ENCODE measurements at places on chromosomes 6 and 20.
A peak's percentile ranks its signal among the peaks of the same experiment; 100 is the strongest.

DNA sequence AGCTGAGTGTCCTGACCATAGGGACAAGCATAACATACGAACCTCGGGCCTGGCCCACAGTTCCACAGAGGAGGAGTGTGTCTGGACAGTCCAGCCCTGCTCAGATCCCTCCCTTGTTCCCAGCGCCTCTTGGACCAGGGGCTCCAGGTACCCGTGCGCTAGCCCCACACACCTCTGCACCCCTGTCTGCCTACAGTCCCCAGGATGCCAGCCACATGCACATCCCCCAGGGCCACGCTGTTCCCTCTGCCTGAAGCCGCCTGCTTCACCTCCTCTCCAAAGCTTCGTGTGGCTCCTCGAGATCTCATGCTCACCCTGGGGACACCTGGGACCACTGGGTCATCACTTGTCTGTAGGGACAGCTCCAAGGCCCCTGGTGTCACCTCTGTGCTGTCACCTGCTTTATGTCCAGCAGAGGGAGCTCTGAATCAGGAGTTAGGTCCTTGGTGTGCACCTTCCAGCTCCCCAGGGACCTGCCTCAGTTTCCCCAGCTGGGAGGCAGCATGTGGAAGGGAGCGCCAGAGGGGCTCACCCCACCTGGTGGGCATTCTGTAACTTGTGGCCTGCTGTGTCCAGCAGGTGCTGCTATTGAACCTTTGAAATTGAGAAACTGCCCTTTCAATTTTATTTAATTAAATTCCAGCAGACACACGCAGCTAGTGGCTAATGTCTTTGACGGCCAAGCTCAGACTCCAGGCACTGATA is 7.3 kb upstream of the YTHDF1 start:
- DNase-seq = peak; percentile 19

DNA sequence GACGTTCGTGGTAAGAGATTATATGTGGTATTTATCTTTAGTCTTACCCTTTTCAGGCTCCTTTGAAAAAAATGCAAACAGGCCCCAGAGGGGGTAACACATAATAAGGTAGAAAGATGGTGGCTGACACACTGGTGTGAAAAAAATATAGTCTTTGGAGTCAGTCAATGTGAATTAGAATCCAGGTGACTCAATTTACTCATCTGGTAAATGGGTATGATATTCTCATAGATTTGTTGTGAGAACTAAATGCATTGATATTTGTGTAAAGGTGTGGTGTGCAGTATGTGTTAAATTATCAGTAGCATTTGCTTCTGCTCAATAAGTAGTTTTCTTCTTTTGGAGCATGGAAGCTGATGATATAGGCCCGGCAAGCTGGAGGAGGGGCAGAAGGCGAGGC is 25.7 kb downstream of the CD83 start:
- no peak for DNase-seq

- DNase-seq = no peak
Observed at GRCh38 chr6:3090013-3090412, 21.7 kb downstream of the RIPK1 start.

- no peak for DNase-seq
Observed at GRCh38 chr6:149033454-149033853, 284.1 kb upstream of the TAB2 start.

DNA sequence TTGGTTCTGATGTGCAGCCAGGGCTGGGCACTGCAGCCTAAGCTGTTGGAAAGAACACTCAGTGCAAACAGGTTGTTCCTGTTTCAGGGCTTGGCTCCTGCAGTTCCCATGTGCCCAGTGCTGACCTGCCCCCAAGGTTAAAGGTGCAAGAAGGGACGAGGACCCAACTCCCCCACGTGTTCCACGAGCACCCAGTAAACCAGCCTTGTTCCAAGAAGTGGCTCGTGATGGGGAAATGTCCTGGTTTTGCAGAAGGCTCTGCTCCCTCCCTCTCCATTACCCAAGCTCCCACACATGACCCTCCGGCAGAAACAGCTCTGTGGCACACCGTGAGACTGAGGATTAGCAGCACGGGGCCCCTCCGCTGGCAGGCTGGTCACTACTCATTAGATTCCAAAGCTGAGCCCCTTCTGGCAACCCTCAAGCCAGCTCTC is 9.4 kb downstream of the ACSS1 start:
- DNase-seq = no peak

- DNase-seq = no peak
Observed at GRCh38 chr20:2137552-2138201, 36.0 kb downstream of the STK35 start.

- no peak for DNase-seq
Observed at GRCh38 chr6:157233156-157233555, 90.2 kb downstream of the TMEM242 start.

- no peak for DNase-seq
Observed at GRCh38 chr6:125983246-125983945, 2.9 kb upstream of the TRMT11 start.

GRCh38 chr6:1596088-1596852 is 13.4 kb upstream of the FOXC1 start:
- peak; percentile 59 for DNase-seq

DNA sequence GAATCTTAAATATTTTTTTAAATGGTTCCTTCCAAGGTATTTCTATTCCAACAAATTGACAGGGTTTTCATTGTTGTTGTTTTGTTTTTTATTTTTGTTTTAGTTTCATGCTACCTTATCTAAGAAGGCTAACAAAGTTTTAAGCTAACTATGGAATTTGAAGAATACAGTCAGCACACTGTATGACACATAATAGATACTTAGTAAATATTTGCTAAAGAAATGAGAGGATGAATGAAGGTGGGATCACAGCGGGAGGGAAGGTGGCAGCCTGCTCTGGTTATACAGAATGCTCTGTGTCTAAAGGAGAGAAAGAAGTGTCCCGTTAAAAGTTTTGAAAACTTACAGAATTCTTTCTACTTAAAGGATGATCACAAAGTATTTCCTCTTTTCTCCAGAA is 43.7 kb upstream of the DST start:
- DNase-seq = no peak

DNA sequence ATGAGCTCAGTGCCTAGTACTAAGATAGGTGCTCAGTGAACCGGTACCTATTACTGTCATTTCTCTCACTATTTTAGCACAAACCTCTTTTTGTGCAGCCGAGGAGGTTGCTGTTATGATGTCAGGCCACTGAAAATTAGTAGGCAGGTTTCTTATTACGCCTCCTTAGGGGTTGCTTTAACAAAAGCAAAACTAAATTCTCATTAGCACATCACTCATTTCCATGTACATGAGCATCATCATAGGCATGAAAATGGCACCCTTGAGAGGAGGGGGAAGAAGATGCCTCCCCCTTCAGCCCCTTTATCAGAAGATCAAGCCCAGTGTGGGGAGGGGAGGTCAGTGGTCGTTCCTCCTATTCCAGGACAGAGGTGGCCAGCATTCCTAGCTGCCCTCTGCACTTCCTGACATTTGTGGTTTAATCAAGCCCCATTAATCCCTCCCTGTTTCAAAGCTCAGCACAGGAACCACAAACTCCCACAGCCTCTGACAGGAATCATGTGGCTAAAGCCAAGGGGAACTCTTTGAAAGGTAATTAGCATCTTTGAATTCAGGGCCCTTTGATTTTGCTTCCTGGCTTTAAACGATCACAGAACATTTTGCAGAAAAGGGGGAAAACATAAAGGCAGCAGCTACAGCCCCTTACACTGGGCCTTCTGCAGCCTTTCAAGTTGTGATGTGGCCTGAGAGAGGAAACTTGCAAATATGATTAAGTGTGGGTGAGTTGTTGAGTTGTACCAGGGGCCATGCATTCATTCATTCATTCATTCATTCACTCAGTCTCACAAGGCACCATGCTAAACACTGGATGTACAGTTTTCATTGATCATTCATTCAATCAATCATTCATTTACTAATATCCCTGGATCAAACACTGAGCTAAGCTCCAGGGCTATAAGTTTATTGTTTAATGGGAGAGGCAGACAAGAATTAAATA is 31.9 kb upstream of the PSMF1 start:
- DNase-seq = no peak

- no peak for DNase-seq
Observed at GRCh38 chr6:42509765-42510164, 54.1 kb upstream of the UBR2 start.

GRCh38 chr6:100803264-100804045 is 77.7 kb downstream of the ASCC3 start:
- no peak for DNase-seq

Measured in activated CD4-positive, alpha-beta T cell treated with anti-CD3 and anti-CD28 coated beads for 1 hour (primary cell).